ENCODE measurements at places on chromosomes 3 and 15. TPM values are rescaled to one million over a fixed set of nuclear protein-coding genes. Genes with fewer than 3 reads are reported as not detected.

- DNase-seq: no peak
Observed at GRCh38 chr3:7272203-7272602, 411.3 kb downstream of the GRM7 start.

The SNX33 gene
- 1.3 TPM for polyA plus RNA-seq

DNA sequence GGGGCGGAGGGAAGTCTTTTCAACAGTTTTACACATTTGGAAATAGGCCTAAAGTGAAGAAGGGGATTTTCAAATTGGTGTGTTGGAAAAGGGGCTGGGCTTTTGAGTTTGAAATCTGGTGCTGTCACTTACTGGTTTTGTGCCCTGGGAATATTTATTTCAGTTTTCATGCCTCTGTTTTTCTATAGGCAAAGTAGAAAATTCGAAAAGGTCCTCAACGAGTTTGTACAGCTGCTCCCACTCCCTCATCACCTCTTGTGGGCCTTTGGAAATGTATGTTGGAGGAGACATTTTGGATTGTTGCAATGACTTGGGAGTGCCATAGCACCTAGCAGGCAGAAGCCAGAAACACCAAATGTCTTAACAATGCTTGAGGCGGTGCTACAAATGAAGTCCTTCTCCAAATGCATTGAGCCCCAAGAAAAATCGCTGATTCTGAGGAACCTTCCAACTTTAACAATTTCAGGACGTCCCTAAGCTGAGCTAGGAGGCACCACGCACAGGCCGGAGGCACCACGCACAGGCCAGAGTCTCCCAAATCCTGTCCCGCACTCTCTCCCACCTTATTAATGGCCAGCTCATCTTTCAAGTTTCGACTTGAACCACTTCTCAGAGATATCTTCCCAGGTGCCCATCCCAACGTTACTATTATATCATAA, 639 bp upstream of the POLR2M start:
- no peak for DNase-seq

GRCh38 chr3:136989781-136990524, 32.2 kb downstream of the IL20RB start:
- no peak for DNase-seq

DNA sequence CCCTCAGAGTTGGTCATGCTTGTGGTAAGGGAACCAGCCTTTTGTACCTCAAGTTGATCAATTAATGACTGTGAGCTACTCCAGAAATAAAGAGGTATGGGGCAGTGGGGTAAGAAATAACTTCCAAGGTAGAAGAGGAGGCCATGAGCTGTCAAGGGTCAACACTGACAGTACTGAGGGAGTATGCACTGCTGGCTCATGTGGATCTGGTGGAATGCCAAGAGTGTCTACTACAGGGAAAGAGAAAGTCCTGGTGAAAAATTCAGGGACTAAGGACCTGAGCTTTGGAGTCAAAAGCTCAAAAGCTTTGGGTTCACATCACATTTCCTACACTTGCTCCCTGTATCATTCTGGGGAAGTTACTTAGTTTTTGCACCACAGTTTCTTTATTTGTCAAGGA, 154.9 kb downstream of the SEMA6D start:
- no peak for DNase-seq

The SMAD6 gene
- polyA plus RNA-seq: not detected

DNA sequence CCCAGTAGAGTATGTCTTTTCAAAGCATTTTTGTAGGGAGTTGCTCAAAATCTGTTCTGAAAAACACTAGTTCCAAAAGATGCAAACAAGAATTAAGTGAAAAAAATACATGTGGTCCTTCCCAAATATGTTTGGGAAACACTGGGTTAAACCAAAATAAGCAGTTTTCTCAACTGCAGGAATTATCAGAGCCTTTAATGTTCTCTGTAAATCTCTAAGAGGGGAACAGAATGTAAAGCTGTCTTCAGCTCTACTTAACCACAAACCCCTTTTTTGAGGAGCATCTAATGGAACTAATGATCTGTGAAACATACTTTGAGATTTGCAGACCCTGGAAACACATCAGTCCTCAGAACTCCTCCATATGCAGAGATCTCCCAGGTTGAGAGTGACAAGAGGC, 9.9 kb downstream of the AQP9 start:
- DNase-seq: no peak

The PDHB gene
- polyA plus RNA-seq: 101 TPM

DNA sequence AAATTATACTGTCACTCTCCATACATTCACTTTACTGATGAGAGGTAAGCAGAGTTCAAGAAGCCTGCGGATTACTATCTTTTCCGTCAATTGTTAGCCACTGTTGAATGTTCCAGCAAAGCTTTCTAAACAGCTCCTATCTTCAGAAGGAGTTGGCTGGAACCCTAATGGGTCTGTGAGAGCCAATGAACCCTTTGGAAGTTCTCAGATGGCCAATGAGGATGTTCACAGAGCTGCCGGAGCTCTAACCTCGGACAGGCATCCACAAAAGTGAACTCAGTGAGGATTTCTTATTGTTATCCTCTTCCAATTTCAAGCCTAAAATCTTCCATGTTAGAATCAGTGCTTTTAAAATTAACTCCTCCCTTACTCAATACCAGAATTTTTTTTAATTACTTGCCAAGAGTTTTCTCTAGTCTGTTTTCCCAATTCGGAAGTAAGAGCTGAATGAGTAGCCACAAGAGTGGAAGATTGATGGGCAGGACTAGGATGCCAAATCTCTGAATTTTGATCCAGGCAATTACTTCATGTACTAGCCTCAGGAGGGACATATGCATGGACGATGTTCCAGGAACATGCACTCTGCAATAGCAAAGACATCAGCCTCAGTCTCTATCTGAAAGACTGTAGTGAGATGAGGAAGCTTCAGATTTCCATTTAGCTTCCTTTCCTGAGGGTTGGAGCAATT, 78.1 kb downstream of the AGBL1 start:
- no peak for DNase-seq

DNA sequence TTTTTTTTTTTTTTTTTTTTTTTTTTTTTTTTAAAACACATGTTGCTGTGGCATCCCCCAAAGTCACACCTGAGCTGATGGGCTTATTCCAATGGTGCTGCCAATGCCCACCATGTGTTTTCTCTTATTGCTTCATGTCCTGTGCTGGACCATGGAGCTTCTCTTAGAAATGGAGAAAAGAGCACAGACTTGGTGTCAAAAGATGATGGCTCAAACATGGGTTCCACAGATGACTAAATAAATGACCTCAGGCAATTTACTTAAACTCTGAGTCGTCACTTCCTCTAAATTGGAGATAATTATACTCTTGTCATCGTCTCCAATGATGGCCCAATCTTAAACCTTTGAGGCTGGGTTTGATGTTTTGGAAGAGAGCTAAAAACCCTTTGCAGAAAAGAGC, 28.1 kb downstream of the CHST2 start:
- DNase-seq: no peak

The ADGRG7 gene
- polyA plus RNA-seq: not detected

DNA sequence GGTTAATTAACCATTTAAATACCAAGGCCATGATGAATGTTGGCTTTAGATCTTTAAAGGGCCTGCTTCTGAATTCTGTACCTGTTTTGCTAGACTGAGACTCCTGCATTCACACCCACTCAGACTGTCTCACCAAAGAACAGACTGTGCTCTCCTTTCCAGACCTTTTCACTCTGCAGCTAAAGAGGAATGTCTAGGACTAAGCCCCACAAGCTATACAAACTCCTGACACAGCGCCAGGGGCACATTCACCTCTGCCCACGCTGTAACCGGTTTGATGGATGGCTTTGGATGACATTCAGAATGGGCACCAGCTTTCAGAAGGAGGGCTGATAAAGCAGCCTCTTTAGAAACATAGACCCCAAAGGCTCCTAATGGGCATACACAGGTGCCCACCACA, 200.1 kb downstream of the KCNMB2 start:
- no peak for DNase-seq

- DNase-seq: no peak
Observed at GRCh38 chr3:66195347-66195783, 25.4 kb upstream of the SLC25A26 start.

The RSRC1 gene
- 37.9 TPM for polyA plus RNA-seq

DNA sequence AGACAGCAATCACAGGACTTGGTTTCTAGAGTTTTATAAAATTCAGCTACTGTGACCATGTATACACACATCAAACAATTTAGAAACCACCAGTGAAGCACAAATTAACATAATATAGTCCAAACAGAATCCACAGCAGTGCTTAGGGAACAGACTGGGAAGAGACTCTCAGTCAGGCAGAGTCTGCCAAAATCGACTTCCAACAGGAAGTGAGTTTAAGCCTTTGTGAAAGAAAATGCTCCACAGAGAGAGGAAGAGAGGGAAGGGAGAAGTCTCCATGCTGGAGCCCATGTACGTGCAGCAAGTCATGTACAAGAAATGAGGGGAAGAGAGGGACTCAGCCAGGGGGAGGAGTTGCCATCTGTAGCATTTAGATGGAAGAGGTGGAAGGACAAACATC, 172.6 kb downstream of the IL5RA start:
- no peak for DNase-seq

GRCh38 chr15:98684995-98685525, 36.7 kb downstream of the IGF1R start:
- no peak for DNase-seq

- no peak for DNase-seq
Observed at GRCh38 chr15:26098801-26099200, 235.7 kb upstream of the ATP10A start.

The PPP2R3A gene
- 0.24 TPM for polyA plus RNA-seq

The SLC12A1 gene
- not detected for polyA plus RNA-seq
